ENCODE measurements at places on chromosomes 2 and 18.

GRCh38 chr18:61169386-61169785 is 163.8 kb upstream of the CDH20 start:
- DNase-seq: no peak

- DNase-seq: no peak
Measured at GRCh38 chr18:34493566-34494358, 216.3 kb upstream of the DTNA start.

- no peak for DNase-seq
Measured at GRCh38 chr2:42100683-42101205, 52.9 kb downstream of the PKDCC start.

GRCh38 chr2:146131785-146132184 is 1611.9 kb upstream of the ZEB2 start:
- no peak for DNase-seq

DNA sequence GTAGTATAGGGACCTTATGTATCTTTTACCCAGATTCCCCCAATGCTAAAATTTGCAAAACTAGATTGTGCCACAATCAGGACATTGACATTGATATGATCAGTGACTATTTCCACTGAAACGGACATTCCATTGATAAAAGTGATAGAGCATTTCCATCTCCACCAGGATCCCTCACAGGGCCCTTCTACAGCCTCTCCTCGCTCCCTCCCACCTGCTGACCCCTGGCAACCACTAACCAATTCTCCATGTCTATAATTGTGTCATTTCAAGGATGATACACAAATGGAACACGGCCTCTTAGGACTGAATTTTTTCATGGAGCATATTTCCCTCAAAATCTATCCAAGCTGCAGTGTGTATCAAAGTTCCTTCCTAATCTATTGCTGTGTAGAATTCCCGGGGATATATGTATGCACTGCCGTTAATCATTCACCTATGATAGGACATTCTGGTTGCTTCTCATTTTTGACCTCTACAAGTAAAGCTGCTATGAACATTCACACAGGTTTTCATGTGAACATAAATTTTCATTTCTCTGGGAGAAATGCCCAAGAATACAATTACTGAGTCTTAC is 67.3 kb downstream of the UXS1 start:
- no peak for DNase-seq

GRCh38 chr2:53768242-53768542 is 588 bp downstream of the CHAC2 start:
- peak; percentile 32 for DNase-seq

DNA sequence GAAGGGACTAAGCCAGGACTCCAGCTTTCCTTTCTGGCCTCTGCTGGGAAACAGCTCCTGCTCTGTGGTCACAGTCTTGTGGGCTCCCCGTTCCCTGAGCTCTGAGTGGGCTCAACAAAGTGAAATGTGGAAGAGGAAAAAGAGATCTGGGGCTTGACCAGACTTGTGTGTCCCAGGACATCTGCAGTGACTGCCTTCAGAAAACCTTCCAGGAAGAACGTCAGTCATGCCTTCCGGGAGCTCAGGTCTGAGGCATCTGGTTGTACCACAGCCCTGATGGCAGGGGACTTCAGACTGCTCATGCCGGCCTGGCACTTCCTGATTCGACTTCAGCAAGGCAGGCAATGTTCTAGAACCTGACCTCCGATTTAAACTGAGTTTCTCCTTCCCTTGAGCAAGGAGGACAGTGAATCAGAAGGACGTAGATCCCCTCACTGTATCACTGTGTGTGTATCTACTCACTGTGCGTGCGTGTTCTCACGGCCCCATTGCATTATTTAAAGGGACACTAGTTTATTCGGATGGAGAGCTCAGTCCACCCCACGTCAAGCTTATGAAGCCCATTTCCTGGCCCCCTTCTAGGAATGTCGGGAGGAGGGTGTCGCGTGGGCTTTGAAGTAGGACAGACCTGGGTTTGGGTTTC is 548 bp upstream of the FBLN7 start:
- no peak for DNase-seq

Data from NCI-H1694 (cell line).